ENCODE measurements at places on chromosomes 2 and 18. TPM values are rescaled to one million over a fixed set of nuclear protein-coding genes. Genes with fewer than 3 reads are reported as not detected.

GRCh38 chr2:218540015-218540414 lies 28.1 kb downstream of the USP37 start:
- no peak for DNase-seq
- H3K4me1 ChIP-seq, result no peaks in the 10 kb centered on the region
- no peak overlapping the region for H3K4me3 ChIP-seq
- no peaks in the 10 kb centered on the region for H3K27me3 ChIP-seq

DNA sequence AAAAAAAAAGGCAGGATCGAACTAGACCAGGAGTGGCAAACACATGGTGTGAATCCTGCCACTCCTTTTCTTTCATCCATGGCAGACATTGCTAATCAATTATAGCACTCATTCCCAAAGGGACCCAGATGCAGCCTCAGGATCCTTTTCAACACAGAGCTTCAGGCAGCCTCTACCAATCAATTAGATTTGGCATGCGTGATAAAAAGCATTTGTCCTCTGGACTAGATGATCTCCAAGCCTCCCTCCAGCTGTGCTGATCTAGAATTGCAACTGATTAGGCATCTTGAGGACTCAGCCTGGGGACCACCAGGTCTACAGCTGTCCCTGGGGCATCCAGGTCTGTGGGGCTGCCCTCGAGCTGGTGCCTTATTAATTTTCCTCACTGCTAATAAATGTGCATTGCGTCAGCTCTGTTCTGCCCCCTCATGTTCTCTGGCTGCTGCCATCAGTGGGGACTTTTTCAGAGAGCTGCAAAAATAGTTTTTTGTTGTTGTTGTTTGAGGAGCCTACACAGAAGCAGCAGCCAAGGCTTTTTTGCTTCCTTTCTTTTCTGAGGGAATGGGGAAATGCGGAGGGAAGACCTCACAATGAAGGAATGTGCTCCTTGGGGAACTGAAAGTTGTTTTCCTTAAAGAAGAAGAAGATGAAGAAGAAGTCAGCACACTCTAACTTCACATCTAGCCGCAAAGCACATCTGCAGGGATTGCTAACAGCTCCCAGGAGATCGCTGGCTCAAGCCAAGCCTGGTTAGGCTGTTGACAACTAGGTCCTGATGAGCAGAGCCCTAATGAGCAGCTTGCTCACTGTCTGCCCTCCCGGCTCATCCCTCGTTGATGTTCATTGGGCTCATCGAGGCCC lies 8.8 kb upstream of the ATOH8 start:
- no peaks in the 10 kb centered on the region for H3K36me3 ChIP-seq
- no peaks in the 10 kb centered on the region for H3K27me3 ChIP-seq
- no peak overlapping the region for H3K4me3 ChIP-seq
- peaks cover 13% of the 10 kb centered on the region for H3K4me1 ChIP-seq
- no peak overlapping the region for H3K27ac ChIP-seq

- no peak overlapping the region for H3K4me3 ChIP-seq
Measured at GRCh38 chr2:232347369-232347768, 31.2 kb upstream of the ALPP start.

DNA sequence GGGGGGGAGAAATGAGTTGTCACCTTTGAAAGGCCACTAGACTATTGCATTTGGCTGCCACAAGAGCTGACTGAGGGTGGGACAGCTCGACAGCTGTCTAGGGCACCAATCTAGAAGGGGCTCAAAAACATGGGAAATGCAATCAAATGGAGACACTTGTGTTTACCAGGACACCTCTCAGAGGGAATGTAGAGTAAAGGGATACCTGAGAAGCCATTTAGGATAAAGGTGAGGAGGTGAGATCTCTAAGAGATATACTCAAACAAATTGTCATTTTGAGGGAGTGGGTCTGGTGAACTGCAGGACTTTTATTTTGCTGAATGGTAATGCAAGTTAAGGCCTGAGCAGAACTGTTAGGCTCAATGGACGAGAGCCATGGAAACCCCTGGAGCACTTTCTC lies 159.8 kb downstream of the DDX1 start:
- H3K27ac ChIP-seq, result no peak overlapping the region
- no peak overlapping the region for H3K4me3 ChIP-seq
- H3K27me3 ChIP-seq, result no peaks in the 10 kb centered on the region
- no peaks in the 10 kb centered on the region for H3K36me3 ChIP-seq

- no peak overlapping the region for H3K4me3 ChIP-seq
- DNase-seq, result no peak
- no peaks in the 10 kb centered on the region for H3K4me1 ChIP-seq
- H3K27me3 ChIP-seq, result no peaks in the 10 kb centered on the region
- no peaks in the 10 kb centered on the region for H3K36me3 ChIP-seq
Measured at GRCh38 chr2:5482929-5483331, 209.3 kb upstream of the SOX11 start.

DNA sequence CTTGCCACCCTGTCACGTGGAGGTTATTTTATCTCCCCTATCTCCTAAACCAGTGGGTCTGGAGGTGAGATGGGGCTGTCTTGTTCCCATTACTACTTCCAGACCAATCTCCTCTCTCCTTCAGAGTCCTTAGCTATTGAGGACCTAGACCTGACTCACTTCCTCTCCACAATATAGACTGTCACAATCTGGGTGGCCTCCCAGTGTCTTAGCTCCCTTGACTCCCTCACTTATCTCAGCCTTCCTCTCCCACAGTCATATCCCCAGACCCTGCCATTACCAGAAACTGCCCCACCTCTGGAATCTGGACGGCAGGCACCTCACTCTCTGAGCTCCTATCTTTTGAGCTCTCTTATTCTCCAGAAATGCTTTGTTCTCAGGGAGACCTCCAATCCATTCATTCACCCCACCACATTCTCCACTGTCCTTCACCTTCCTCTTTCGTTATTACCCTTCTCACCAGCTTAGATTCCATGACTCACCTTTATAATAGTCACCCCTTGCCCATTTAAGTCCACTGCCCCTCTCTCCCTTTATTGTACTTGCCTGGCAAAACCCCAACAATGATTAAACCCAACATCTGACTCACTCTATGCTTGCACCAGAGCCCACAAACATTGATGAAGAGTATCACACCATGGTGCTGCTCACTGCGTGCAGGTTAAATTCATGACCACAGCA lies 23.3 kb upstream of the SIX3 start:
- no peaks in the 10 kb centered on the region for H3K36me3 ChIP-seq
- H3K27me3 ChIP-seq, result peaks cover 6% of the 10 kb centered on the region
- no peak overlapping the region for H3K4me3 ChIP-seq
- no peak for DNase-seq
- no peaks in the 10 kb centered on the region for H3K4me1 ChIP-seq
- no peak overlapping the region for H3K27ac ChIP-seq

The CFC1 gene
- total RNA-seq, result not detected

The CPS1 gene
- total RNA-seq, result not detected

The ABCB11 gene
- total RNA-seq, result 0.07 TPM
